ENCODE measurements at places on chromosomes 1 and 21.
A peak's percentile ranks its signal among the peaks of the same experiment; 100 is the strongest.

DNA sequence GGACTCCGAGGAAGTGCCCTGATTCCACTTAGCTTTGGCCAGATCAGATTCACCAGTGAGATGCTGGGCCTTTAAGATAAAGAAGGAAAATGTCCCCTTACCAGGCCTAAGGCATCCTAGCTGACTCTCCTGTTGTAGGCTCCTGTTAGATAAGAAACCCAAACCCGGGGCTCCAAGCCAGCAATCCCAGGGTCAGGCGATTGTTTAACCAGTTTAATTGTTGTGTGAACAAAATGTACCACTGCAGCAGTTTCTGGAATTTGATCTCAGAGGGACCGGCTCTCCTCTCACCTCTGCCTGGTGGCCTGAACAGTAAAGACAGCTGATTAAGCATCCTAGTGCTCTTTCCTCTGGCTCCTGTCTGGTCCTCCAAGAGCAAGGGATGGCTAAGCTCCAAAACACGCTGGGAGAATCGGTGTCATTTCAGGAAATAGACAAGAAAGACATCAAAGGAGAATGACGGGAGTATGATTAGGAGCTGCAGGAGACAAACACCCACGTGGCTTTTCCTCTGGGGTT is 9.3 kb upstream of the KLHDC8A start:
- no peak for DNase-seq

DNA sequence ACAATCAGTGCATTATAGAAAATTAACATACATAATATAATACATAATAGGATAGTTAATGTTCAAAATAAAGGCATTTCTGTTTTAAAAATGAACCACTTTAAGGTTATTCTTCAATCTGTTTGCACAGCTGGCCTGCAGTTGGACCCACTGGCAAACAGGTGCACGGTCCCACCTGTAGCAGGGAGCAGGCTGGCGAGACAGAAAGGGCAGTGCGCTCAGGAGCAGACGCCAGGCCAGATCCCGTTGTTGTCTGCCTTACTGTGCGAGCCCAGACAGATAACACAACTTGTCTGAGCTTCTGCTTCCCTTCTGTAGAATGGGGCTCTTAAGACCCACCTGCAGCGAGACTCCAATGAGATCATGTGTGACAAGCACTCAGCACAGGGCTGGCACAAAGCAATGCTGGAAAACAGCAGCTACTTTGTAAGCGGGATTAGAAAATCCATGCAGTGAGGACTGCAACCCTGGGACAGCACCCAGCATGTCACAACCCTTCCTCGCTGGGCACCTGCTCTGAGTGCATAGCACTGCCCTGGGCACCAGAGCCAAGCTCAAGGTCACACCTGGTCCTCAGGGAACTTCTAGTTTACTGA is 33.5 kb downstream of the VPS26C start:
- no peak for DNase-seq

GRCh38 chr21:23690316-23690715 is 1917.0 kb downstream of the MRPL39 start:
- DNase-seq: no peak

DNA sequence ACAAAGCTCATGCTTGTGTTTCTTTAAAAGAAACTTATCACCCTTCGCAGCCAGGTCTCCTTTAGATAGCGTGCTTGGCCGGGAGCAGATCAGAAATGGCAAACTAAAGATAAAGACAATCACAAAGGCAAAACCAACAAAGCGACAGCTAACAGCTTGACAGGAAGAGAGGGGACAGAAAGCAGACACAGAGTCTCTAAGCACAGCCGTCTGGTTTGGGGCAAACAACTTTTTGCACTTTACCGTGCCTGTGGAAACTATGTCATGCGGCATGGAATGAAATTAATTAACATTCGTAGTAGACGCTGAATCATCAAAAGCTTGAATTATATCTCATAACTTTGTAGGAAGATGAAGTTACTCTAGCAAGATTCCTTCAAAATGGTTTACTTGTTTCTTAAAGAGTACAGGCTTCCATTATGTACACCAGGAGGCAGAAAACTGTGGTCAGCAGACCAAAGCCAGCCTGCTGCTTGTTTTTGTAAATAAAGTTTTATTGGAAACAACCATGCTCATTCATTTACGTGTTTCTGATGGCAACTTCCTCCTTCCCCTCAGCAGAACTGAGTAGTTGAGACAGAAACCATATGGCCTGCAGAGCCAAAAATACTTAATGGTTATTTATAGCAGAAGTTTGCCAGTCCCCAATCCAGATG is 183.2 kb downstream of the KIF26B start:
- peak; percentile 25 for DNase-seq

DNA sequence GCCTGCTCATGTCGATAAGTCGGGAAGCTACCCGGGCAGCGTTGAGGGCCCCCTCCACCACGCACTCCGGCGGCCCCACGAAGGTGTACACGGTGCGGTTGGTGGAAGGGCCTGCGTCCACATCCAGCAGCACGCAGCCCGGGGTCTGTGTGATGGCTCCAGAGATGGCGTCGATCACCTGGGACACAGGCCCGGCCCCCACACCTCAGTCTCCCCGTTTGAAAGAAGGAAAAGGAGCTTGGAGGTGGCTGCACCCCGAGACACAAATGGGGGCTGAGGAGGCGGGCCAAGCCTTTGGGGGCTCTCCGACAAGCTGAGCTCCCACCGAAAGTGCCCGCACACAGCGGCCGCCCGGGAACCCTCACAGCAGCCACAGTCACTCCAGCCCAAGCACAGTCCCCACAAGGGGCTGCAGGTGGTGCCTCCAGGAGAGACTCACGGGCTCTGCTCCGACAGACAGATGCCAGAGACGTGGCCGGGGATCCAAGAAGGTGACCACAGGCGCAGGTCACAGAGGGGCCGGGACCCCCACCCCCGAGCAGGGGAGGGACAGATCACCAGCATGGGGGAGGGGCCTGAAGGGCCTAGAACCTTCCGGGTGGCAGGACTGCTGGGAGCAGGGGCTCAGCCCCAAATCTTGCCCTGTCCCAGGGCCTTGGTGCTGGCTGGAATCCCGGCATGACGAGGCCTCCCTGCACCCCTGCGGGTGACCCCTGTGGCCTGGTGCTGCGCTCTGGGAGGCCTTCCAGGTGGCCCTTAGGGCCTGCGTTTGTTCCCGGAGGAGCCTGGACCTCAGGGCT is 1.0 kb downstream of the FTCD start:
- DNase-seq: no peak

GRCh38 chr1:230149751-230150584 is 82.9 kb downstream of the GALNT2 start:
- DNase-seq: no peak

DNA sequence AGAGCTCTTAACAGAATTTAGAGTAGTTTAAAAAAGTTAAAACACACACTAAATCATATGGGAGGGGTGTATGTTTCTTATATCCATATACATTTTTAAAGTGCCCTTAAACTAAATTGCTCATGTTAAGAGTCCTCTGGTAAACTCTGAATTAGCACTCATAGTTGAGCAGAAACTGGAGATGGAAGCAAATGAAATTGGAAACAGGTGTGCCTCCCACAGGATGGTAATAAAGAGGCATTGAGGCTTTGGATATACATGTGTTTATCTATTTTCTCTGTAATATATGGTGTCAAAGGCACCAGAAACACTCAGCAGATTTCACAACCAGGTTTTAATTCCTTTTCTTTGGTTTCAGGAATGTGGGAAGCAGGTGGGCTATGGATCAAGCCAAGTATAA is 188.6 kb downstream of the HS2ST1 start:
- DNase-seq: peak; percentile 10

DNA sequence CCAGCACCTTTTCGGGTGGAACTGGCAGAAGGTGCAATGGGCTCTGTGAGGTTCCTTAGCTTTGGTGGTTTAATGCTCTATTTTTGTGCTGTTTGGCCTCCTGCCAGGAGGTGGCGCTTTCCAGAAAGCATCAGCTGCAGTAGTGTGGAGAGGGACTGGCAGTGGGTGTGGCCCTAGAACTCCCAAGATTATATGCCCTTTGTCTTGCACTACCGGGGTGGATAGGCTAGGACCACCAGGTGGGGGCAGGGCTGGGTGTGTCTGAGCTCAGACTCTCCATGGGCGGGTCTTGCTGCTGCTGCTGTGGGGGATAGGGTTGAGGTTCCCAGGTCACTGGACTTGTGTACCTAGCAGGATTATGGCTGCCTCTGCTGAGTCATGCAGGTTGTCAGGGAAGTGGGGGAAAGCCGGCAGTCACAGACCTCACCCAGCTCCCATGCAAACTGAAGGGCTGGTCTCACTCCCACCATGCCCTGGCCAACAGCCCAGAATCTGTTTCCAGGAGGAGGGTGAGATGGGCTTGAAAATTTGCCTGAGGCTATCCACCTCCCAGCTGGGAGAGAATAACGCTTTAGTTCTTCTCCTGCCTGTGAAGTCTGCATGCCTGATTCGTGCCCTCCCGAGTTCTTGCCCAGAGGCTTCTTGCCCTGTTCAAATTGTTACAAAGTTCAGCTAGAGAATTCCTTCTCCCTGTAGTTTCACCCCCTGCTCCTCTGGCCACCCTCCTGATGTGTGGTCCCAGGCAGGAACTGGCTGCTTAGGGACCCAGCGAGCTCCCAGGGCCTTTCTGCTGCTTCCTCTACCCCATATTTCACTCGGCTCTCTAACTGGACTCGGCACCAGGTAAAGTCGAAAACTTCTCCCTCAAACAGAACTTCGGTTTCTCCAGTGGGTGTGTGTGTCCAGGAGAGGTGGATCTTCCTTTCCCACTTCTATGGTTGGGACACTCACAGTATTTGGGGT is 76.5 kb upstream of the BTG3 start:
- DNase-seq: no peak

GRCh38 chr1:156886583-156887281 is 6.8 kb upstream of the PEAR1 start:
- DNase-seq: no peak

- DNase-seq: no peak
Observed at GRCh38 chr1:43229826-43230780, 39.7 kb upstream of the TMEM125 start.

GRCh38 chr1:38139738-38140487 is 93.3 kb upstream of the POU3F1 start:
- no peak for DNase-seq

DNA sequence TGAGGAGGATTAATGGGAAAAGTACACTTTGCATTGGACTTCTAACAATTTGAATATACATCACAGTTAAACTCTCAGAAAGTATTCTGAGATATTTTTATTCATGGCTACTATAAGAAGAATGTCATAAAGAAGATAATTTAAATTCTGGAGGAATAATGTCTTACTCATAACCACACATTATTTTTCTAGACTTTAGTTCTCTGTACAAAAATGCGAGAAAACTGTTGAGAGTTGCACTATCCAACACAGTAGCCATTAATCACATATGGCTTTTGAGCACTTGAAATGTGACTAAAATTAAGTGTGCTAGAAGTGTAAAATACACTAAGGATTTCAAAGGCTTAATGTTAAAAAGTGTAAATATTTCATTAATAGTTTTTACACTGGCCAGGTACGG is 53.8 kb downstream of the CRB1 start:
- DNase-seq: no peak

DNA sequence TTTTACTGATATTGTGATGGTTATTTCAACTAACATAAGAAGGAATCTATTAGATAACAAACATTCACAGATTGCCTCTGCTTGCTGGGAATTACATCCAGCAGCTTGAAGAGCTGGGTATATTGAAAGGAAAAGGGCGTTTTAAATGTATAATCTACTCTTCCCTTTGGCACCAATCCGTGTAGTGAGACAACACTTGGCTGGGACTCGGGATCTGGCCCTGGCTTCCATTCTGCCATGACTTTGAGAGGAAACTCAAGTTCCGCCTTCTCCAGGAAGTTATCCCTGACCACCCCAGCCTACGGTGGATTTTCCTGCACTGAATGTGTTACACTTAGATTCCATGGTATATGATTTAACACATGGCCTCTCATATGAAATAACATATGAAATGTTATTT is 86.9 kb upstream of the UBE2U start:
- no peak for DNase-seq

DNA sequence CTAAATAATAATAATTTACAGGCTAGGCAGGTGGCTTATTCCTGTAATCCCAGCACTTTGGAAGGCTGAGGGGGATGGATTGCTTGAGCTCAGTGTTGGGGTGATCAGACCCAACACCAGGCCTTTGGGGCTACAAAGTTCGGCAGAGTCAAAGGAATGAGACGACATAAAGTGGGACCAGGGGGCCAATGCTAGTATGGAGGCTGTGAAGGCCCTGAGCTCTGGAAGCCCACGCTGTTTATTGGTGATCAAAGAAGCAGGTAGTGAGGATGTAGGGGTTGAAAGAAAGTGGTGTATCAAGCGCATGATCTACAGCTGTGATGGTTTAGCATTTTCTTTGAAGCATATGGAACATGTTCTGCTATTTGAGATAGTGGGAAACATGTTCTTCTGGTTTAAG is 5.6 kb downstream of the BTBD8 start:
- no peak for DNase-seq

DNA sequence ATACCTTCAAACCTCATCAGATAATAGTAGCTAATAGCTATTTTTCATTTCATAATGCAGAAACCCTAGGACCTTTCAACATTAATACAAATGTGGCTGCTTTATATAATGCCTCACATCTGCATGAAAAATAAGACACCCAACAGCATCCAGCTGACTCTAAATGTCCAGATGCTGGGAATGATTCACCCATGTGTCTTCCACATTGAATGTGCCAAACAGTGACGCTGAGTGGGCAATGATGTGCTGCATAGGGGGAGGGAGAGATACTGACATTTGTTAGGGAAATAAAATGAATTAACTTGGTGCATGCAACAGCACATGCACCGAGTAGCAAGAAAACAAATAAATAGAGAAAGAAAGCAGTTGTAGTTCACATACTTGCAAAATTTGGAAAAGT is 199.3 kb downstream of the DSCAM start:
- DNase-seq: peak; percentile 1

GRCh38 chr1:41807390-41807789 is 111.3 kb downstream of the HIVEP3 start:
- DNase-seq: no peak

DNA sequence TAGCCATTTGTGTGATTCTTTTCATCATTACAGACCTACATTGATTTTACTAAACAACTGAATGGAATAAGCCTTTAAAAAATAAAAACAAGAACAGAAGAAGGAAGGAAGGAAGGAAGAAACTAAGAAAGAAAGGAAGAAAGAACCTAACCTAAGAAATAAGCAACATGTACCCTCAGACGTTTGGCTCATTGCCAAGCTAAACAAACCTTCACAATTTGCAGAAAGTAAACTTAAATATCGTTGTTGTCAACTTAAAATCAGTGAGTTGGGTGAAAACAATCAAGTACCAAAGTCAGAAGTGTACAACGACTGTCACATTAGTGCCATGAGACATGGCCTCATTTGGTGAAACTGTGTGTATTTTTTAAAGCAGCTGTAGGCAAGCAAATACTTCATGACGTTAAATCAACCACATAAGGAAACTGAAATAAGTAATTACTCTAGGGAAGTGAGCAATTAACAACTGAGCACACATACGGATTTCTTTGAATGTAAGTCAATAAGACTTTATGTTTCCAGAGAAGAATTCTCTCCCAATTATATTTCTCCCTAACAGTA is 313.1 kb upstream of the TMPRSS15 start:
- no peak for DNase-seq

GRCh38 chr1:37513795-37514349 is 694 bp downstream of the MEAF6 start:
- no peak for DNase-seq

- DNase-seq: no peak
Observed at GRCh38 chr1:5992814-5993555, 760 bp upstream of the NPHP4 start.

GRCh38 chr1:66413838-66414175 is 120.1 kb upstream of the SGIP1 start:
- no peak for DNase-seq

Measured in AG10803 (cell line).